ENCODE measurements at places on chromosomes 6 and 20.
A peak's percentile ranks its signal among the peaks of the same experiment; 100 is the strongest.

DNA sequence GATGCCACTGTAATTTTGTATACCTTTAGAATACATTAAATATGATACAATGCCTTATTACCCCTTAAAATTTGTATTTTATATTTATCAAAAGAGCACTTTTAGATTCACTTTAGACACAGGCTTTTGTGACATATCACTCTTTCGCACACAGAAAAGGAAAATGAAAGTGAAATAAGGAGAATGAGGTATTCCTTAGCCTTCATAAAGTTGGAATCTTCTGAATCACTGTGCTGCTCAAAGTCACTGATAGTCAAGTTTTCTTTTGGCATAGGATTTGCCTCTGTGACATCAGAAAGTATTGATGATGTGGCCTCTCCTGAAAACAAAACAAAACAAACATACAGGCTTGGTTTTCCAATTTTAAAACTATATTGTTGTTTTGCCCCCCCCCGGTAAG, 1097.1 kb downstream of the KIF16B start:
- no peak for DNase-seq

- DNase-seq = no peak
Observed at GRCh38 chr20:1894951-1895673, at the start of gene SIRPA. SIRPA (plus strand) TSS chr20:1895407; CDS start chr20:1895448, 41 bp downstream.

DNA sequence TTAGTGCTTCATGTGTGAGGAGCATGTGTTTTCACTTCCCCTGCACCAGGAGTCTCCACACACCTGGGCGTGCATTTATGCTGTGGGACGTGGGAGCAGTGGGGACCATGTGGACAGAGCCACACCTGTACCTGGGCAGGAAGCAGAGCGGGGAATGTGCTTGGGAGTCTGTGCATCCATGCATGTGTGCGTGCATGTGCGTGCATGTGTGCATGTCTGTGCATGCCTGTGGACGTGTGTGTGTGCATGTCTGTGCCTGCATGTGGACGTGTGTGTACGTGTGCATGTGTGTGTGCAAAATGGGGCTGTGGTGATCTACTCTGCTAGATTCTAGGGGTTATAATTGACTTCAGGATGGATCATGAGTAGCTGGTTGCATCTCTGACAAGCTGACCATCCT, 224.0 kb upstream of the GMDS start:
- DNase-seq = no peak

DNA sequence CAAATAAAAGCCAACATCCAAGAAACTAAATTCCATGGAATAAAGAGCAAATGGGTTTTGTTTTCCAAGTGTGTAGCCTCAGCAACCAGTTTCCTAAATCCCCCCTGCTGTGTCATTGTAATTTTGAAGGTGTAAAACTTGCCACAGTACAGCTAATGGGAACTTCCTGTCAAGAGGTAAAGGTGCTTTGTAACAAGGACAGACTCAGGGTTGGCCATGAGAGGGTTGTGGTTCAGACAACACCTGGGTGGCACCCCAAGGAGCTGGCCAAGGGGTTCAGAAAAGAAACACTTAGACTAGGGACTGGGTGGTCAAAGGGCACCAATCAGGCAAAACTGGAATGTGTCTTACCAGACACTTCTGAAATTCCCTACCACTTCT, 52.4 kb upstream of the LYRM2 start:
- no peak for DNase-seq

- no peak for DNase-seq
Observed at GRCh38 chr20:3730803-3731672, 1.4 kb upstream of the HSPA12B start.

GRCh38 chr6:168109171-168109570, 30.2 kb upstream of the FRMD1 start:
- DNase-seq = no peak

GRCh38 chr6:137570393-137570792, 76.2 kb upstream of the OLIG3 start:
- DNase-seq = no peak

DNA sequence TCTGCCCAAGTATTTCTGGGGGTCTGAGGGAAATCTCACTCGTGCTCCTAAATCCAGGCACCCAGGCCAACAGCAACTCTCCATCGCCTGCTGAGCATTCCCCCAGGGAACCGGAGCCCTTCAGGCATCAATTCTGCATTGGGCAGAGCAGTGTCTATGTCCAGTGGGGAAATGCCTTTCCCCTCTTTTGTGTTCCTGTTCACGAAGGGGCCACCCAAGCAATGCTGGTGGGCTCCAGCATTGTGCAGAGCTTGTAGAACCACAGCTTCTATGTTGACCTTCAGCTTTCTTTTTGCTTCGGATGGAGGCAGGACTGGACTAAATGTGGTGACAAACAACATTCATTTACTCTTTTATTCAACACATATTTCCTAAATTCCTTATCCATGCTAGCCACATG, 27.2 kb upstream of the DDR1 start:
- DNase-seq = no peak

GRCh38 chr6:33662318-33662717, 41.2 kb downstream of the ITPR3 start:
- no peak for DNase-seq

DNA sequence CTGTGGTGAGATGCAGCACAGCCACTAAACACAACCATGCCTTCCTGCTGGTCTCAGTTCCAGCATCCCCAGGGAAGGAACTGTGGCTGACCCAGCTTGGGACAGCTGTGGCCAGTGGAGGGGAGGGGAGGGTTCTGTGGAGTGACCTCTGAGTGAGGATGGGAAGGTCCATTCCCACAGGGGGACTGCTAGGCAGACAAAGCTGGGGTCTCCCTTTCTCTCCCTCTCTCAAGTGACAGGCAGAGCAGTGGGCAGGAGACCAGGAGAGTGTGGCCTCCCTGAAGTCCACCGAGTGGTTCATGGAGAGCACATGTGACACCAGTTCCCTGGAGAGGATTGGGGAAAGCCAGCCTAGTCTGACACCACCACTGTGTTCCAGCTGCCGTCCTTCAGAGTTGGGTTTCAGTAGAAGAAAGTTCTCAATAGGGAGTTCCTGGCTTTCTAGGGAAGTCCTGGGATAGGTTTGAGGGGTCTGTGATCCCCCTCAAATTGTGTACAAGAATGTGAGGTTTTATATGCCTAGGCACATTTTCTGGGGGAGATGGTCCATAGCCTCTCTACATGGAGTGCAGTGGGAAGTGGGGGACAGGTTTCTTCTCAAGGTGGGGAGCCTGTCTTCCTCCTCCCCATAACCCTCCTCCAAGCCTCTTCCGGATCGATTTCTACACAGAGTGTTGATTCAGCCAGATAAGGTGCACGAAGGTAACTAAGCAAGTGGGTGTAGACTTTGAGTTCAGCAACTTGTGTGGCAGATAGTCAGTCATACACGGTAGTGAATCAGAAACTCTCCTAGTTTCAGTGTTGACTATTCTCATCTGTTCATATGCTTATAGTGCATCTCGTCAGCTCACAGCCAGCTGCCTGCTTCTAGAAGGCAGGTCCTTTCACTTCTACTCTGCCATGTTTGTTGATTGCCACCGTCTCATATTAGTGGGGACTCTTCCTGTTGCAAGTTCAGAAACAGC, 18.9 kb downstream of the MANBAL start:
- DNase-seq = no peak

DNA sequence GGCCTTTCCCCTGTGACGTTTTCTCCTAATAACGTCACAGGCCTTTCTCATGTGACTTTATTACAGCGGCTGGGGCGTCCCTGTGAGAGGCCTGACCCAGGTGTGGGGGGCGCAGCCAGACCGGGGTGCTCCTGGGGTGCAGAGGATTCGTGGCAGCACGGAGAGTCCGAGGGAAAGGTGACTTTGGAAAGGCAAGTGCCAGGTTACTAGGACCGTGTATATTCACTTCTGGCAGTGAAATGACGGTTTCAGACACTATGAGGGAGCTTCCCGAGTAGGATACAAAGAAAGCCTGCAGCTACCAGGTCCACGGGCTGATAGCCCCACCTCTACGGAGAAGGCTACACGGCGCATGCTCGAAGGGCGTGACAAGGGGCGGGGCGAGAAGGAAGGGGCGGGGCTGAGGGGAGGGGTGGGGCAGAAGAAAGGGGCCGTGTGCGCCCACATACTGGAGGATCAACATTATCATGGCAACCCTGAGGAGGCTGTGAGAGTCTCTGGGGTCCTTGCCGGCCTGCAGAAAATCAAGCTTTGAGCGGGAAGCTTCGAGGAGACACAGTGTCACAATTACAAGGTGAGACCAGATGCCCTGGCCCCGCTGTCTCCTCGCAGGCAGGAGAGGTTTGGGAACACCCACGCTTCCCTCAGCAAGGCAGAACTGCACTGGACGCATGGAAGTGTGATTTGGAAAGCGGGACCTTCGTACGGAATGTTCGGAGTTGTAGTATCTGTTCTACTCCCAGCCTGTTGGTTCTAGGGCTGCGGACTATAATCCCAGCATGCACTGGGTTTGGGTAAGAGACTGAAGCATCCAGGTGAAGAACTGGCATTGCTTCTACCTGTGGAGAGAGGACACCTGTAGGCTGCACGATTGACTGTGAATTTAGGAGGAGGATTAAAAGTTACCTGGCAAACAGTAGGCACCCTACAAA, 54.4 kb upstream of the ZNF337 start:
- DNase-seq = peak; percentile 19

- DNase-seq = no peak
Observed at GRCh38 chr6:35620706-35621105, 68.0 kb downstream of the FKBP5 start.

GRCh38 chr6:158439255-158439654, 120.6 kb upstream of the TMEM181 start:
- no peak for DNase-seq

GRCh38 chr6:138107752-138108592, 753 bp upstream of the PERP start:
- DNase-seq = no peak

DNA sequence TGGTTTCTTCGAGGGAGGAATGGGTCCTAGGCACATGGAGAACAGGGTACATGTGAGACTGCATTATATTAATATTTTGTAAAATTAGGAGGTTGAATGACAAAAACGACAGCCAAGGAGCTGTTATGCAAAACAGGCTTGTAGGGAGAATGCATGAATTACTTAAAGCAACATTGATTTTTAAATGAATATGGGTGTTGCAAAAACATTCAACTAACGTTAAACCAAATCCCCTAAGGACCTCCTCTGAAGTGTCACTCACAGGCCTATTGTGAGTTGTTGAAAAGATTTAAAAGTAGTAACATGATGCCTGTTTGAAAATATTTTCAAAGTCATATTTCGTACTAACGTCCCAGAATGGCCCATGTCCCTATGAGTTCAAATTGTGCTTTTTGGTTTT, 21.9 kb downstream of the FBXL4 start:
- DNase-seq = no peak

DNA sequence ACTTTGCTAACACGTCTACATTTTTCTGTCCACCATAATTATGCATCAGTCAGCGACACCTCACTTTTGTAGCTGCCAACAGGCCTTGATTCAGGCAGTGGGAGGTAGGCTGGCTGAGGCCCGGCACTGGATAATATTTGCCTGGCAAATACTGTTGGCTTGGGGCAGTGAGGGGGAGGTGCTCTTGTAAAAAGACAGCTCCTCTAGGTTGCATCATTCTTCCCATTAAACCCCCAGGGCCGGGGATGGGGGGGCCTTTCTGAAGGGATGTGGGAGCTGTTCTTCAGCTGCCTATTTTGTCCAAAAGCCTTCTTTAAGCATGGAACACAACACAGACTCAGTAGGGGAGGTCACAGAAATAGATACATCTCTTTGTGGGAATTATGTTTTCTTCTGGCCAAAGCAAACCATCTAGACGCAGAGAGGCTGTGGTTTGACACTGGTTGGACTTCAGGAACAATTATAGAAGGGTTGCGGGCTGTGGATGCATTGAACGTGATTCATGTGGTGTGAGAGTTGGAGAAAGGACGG, 338.3 kb upstream of the NT5E start:
- DNase-seq = no peak

DNA sequence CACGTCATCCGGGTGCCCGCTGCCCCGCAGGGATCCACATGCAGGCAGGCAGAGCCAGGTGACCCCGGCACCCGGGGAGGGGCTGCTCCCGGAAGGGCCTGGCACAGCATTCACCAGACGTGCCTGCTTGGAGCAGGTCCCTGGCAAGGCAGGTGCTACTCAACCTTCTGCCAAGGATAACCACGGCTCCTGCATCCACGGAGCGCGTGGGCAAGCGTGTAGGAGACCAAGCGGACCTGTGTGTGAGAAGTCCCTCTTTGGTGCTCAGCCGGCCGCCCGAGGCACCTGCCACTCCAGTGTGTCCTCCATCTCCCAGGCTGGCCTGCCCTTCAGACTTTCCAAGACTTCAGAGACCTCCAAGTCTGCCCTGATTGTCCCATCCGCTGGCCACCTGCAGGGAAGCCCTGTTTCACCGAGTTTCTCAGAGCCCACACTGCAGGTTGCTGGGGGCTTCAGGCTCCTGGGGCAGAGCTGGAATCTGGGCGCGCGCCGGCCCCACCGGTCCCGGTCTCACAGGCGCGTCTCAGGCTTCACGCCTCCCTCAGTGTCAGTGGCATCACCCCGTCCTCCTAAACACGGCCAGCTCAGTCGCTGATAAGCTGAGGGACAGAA, 124.3 kb downstream of the DLL1 start:
- DNase-seq = no peak

- DNase-seq = no peak
Observed at GRCh38 chr6:125076482-125076742, 77.2 kb upstream of the TPD52L1 start.

DNA sequence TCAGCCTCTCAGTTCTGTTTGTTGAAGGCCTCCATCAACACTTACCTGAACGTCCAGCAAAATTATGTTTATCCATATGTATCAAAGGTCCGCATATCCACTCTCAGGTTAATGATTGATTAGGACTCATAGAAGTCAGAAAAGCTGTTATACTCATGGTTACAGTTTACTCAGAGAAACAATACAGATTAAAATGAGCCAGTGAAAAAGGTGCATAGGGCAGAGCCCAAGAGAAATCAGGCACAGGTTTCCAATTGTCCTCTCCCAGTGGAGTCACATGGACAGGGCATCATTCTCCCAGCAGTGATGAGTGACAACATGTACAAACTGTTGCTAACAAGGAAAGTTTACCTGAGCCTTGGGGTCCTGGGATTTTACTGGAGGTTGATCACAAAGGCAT, 36.2 kb downstream of the THEMIS start:
- no peak for DNase-seq
